ENCODE measurements at places on chromosomes 12 and 14. TPM values are rescaled to one million over a fixed set of nuclear protein-coding genes. Genes with fewer than 3 reads are reported as not detected.

DNA sequence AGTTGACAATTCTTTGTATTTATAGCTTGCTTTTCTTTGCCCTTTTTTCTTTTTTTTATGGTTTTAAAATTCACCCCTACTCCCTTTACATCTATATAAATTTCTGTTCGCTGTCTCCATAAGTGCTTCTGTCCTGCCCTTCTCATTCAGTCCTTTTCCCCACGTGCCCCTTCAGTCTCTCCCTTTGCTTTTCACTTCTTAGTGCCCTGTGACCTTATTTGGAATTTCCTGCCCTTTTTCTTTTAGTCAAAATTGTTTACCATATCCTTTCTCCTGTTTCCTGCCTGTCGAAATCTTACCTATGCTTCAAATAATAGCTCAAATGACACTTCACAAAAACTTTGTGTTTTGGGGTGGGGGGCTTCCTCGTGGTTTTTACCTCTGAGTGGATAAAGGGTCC lies 6.0 kb downstream of the TMX1 start:
- no peaks in the 10 kb centered on the region for H3K27me3 ChIP-seq
- H3K27ac ChIP-seq = no peak overlapping the region
- no peak overlapping the region for H3K4me3 ChIP-seq
- H3K4me1 ChIP-seq = peaks cover 2% of the 10 kb centered on the region
- H3K36me3 ChIP-seq = no peaks in the 10 kb centered on the region

GRCh38 chr12:48781750-48782456 lies 7.0 kb downstream of the ADCY6 start:
- H3K27ac ChIP-seq = peak overlapping the region; percentile 18
- H3K36me3 ChIP-seq = peaks cover 5% of the 10 kb centered on the region
- H3K4me1 ChIP-seq = no peaks in the 10 kb centered on the region
- DNase-seq = no peak

DNA sequence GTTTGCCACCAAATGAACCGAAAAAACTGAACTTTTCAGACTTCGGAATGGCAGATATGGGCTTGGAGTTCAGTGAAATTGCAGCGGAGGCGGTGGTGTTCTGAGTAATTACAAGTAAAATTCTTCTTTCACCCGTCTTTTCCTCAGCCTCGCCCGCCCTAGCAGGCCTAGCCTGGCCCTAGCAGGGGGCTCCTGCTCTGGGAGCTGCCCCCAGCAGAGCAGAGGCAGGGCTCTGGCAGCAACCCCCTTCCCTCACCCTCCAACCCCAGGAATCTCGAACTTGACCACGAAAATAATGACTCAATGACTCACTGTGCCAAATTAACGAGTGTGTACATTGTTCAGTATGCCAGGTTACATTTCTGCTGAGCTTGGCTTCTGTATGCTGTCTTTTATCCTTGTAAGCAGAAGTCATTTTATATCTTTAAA lies 1.1 kb downstream of the PAPLN start:
- H3K27me3 ChIP-seq = no peaks in the 10 kb centered on the region
- H3K4me1 ChIP-seq = no peaks in the 10 kb centered on the region
- no peaks in the 10 kb centered on the region for H3K36me3 ChIP-seq
- H3K4me3 ChIP-seq = no peak overlapping the region

GRCh38 chr12:66011731-66012130 lies 118.8 kb downstream of the LLPH start:
- no peak overlapping the region for H3K27ac ChIP-seq
- no peaks in the 10 kb centered on the region for H3K36me3 ChIP-seq
- H3K4me3 ChIP-seq = no peak overlapping the region

- DNase-seq = no peak
- H3K4me1 ChIP-seq = no peaks in the 10 kb centered on the region
- no peak overlapping the region for H3K4me3 ChIP-seq
Observed at GRCh38 chr12:8648576-8649205, 13.9 kb downstream of the MFAP5 start.

DNA sequence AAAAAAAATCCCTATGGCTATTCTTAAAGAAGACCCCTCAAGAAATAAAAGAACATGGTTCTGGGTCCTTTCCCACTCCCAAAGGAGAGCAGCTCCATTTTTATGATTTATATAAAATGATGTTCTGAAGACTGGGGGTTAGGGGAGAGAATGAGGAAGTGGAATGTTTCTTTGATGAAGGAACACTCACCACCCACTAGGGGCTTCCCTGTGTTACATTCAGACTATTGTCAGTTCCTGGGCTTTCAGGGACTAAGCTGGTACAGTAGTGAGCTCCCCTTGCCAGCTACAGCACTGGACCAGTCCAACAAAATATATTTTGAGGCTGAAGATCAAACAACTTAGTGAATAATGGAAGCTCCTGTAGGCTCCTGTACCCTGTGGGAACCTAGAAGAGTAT lies 98.9 kb downstream of the HMGA2 start:
- no peak overlapping the region for H3K4me3 ChIP-seq
- no peak for DNase-seq
- H3K36me3 ChIP-seq = no peaks in the 10 kb centered on the region

DNA sequence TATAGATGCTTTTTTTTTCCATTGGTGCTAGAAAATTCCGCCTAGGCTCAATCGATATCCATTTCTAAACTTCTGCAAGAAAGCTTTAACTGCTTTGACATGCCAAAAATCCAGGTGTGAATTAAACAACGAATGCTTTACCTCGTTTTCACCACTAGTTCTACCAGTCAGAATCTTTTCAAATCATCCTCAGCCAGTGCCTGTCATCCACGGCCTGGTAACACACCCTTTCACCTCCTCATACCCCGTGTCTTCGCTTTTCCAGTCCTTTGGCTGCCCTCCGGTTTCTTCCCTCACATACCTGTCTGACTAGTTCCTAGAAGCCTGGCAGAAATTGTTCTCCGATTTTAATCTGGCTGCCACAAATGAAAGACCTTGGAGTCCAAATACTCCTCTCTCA lies 1.4 kb upstream of the PHC1 start:
- H3K4me1 ChIP-seq = no peaks in the 10 kb centered on the region
- no peak overlapping the region for H3K4me3 ChIP-seq
- no peaks in the 10 kb centered on the region for H3K36me3 ChIP-seq
- no peak for DNase-seq
- no peaks in the 10 kb centered on the region for H3K27me3 ChIP-seq

- H3K36me3 ChIP-seq = no peaks in the 10 kb centered on the region
- no peak for DNase-seq
- no peak overlapping the region for H3K4me3 ChIP-seq
- no peaks in the 10 kb centered on the region for H3K27me3 ChIP-seq
- no peak overlapping the region for H3K27ac ChIP-seq
Observed at GRCh38 chr12:96710127-96710745, 196.8 kb upstream of the NEDD1 start.

GRCh38 chr14:64758025-64758521 lies 53.8 kb downstream of the PLEKHG3 start:
- H3K4me1 ChIP-seq = peaks cover 2% of the 10 kb centered on the region
- H3K4me3 ChIP-seq = no peak overlapping the region
- DNase-seq = peak; percentile 44
- no peak overlapping the region for H3K27ac ChIP-seq
- H3K36me3 ChIP-seq = no peaks in the 10 kb centered on the region

DNA sequence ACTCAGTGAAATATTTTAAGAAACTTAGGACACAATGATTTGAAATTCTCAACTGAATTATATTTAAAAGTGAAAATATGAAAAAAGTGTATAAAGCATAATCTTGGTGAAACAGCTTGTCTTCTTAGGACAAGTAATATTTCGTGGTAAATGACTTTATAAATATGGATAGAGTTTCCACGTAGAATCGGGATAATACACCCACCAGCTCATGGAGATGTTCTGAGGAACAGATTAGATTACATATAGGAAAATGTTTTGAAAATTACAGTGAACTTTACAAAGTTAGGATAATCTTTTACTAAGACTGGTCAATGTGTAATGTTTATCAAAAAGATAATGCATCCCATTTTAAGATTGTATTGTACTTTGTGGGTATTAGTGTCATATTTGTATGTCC lies 25.6 kb upstream of the MYF6 start:
- DNase-seq = no peak
- no peaks in the 10 kb centered on the region for H3K27me3 ChIP-seq
- no peaks in the 10 kb centered on the region for H3K36me3 ChIP-seq

DNA sequence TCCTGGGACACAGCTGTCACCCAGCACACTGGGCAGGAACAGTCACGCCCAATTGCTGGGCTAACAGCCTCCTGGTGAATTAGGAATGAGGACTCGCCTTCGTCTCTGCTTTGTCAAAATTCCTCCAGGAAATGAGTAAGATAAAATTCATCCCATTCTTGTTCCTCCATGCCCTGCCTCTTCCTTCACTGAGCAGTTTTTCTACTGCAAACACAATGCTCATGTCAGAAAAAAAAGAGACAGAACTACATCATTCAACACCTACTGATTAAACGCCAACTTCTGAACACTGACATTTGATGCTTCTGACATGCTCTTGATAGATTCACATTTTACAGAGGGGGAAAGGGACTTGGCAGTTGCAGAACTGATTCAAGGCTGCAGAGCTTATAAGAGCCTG lies 37.5 kb upstream of the DTX1 start:
- H3K27me3 ChIP-seq = no peaks in the 10 kb centered on the region
- no peak overlapping the region for H3K27ac ChIP-seq

DNA sequence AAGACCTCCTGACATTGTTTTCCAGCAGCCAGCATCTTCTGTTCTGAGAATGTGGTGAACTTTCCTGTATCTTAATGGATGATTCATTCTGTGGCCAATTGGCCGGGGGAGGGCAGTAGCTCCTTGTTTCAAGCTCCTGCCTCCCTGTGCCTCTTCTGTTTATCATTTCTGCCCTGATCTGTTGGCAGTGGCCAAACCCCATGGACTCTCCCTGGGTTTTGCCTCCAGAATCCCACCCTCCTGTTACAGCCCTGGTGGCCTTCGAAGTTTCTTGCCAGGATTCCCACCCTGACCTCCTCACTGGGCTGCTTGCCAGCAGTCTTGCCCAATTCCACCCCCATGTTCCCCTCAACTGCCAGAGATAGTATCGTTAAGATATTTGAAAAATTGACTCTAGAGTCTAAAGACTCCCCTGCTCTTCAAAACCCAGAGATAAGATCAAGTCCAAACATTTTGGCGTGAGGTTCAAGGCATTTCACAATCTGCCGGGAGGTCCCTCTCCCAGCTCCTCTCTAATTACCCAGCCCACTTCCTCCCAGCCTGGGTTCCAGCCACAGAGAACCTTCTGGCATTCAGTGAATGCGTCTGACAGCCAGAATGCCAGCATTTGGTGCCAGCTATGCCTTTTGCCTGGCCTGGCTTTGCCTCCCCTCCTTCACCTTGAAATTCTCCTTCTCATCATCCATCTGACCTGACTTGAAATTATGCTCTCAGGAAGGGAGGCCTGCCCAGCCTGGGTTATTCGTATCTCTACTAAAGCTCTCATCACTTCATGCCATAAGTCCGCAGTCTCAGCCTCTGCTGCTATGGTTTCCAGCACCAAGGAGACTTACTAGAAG lies 37.7 kb upstream of the TXNRD1 start:
- peak; percentile 88 for DNase-seq
- H3K36me3 ChIP-seq = no peaks in the 10 kb centered on the region
- no peaks in the 10 kb centered on the region for H3K27me3 ChIP-seq

DNA sequence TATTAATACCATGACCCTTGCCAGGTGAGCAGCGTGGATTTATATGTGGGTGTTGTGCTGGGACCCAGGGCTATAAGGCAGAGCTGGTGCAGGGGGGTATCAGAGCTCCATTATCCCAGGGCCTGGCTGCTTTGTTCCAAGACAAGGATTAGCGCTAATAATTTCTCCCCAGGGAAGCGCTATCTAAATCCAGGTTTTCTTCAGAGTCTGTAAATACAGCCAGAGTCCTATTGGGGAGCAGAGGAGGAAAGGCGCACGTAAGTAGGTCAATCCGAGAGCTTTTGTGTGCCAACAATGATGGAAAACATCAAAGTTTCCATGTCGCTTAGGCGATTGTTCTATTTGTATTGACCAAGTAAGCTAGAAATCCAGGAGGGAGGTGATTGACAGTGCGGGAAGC lies 1009.7 kb downstream of the VRK1 start:
- no peaks in the 10 kb centered on the region for H3K27me3 ChIP-seq
- no peak for DNase-seq
- H3K27ac ChIP-seq = no peak overlapping the region

GRCh38 chr12:52279422-52280318 lies 5.2 kb downstream of the KRT86 start:
- H3K4me1 ChIP-seq = peaks cover 5% of the 10 kb centered on the region
- H3K4me3 ChIP-seq = no peak overlapping the region
- no peak for DNase-seq
- H3K27me3 ChIP-seq = no peaks in the 10 kb centered on the region

The JPH4 gene
- 1.5 TPM for total RNA-seq

The TMEM229B gene
- 4.8 TPM for total RNA-seq

The EAPP gene
- total RNA-seq = 28.1 TPM

The NYNRIN gene
- total RNA-seq = 11.2 TPM

The ANO2 gene
- 30.8 TPM for total RNA-seq

The SRRM4 gene
- 0.88 TPM for total RNA-seq

The CNTN1 gene
- 23.0 TPM for total RNA-seq

The ARG2 gene
- total RNA-seq = 8.5 TPM

The SIX4 gene
- 3.0 TPM for total RNA-seq

The ANO4 gene
- total RNA-seq = 0.42 TPM

The CLEC14A gene
- 36.8 TPM for total RNA-seq

The EGLN3 gene
- total RNA-seq = 23.9 TPM

Measured in aorta (tissue), 5 donors.